NCI-H460 (cell line): ENCODE measurements at places on chromosomes 13 and 19.

DNA sequence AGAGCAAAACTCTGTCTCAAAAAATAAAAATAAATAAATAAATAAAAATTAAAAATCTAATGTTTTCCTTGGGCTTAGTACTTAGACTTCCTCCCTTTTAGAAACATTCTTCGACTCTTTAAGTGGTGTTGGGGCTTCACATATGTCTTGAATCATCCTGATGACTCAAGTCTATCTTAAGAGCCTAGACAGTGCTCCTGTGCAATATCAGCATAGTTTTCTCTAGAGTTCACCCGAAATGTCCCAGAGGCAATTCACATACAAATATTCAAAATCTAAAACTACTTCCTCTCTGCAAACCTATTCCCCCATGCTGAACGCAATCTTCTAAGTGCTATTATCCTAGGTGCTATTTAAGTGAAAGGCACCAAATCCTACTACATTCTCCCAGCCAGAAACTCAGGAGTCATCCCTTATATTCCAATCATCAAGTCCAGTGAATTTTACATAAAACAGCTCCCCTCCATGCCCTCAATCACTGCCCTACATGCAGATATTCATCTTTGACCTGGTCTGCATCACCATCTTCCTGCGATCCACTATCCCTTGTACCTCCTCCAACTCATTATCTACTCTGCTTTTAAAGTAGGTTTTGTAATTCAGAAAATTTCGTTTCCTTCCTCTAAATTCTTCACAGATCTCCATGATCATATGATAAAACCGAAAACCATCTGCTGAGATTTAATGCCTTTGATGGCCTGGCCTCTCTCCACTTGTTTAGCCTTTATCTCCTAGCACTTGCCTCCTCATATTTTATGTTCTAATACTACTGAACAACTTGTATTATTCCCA, 102.7 kb downstream of the ELF1 start:
- DNase-seq: no peak

GRCh38 chr13:24220086-24220703, 59.7 kb downstream of the SPATA13 start:
- peak; percentile 78 for DNase-seq

GRCh38 chr13:49749848-49750247, 42.6 kb downstream of the KPNA3 start:
- DNase-seq: no peak

DNA sequence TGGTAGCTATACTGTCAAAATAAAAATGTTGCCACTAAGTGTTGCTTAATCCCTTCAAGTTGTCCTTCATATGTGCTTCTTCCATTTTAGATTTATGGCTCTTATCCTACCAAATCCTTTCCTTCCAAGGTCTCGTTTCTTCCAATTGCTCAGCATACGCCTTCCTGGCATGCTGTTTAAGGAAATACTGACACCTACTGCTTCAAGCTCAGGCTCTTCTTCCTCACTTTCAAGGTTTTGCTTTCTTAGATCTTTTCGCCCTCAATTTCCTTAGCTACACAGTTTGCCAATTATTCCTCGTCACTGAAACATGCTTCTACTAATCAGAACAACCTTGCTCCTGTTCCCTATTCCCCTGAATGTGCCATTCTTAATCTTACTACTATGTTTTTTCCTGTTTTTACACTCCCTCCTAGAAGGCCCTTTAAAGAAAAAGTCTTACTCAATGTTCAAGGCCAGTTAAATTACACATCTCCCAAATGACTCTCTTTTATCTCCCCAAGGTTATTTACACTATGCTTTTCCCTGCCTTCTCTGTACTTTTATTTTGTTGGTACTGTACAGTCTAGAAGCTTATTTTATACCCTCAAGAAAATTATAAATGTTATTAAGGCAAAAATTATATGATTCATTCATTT, 343.1 kb downstream of the MZT1 start:
- DNase-seq: no peak

GRCh38 chr19:29421196-29421545, 104.6 kb upstream of the VSTM2B start:
- no peak for DNase-seq

DNA sequence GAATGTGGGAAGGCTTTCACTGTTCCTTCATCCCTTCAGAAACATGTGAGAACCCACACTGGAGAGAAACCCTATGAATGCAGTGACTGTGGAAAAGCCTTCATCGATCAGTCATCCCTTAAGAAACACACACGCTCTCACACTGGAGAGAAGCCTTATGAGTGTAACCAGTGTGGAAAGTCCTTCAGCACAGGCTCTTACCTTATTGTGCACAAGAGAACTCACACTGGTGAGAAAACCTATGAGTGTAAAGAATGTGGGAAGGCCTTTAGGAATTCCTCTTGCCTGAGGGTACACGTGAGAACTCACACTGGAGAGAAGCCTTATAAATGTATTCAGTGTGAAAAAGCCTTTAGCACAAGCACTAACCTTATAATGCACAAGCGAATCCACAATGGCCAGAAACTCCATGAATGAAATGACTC, 18.6 kb downstream of the ZNF177 start:
- DNase-seq: no peak

- DNase-seq: no peak
Observed at GRCh38 chr13:102907886-102908515, 62.2 kb downstream of the ERCC5 start.

GRCh38 chr19:44658069-44658733, 13.1 kb upstream of the CEACAM19 start:
- no peak for DNase-seq

DNA sequence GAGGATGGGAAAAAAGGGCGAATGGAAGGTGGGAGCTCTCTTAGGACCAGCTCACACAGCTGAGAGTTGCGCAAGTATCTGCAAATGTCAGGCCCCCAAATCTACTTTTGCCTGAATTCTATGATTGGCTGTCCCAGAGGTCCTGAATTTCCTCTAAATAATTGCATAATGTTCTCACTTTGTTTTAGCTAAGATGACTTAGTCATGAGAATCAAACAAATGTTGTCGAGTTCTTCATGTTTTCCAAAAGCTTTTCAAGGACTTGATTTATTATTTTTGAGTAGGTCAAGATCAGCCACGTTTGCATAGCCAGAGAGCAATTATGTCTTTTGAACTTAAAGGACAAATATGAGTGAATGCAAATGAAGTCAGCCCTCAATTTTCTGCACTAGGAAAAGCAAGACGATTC, 246.6 kb upstream of the MAB21L1 start:
- no peak for DNase-seq

GRCh38 chr19:4454747-4455718, 2.6 kb downstream of the UBXN6 start:
- no peak for DNase-seq

GRCh38 chr19:23983406-23983805, 68.7 kb downstream of the ZNF726 start:
- no peak for DNase-seq

DNA sequence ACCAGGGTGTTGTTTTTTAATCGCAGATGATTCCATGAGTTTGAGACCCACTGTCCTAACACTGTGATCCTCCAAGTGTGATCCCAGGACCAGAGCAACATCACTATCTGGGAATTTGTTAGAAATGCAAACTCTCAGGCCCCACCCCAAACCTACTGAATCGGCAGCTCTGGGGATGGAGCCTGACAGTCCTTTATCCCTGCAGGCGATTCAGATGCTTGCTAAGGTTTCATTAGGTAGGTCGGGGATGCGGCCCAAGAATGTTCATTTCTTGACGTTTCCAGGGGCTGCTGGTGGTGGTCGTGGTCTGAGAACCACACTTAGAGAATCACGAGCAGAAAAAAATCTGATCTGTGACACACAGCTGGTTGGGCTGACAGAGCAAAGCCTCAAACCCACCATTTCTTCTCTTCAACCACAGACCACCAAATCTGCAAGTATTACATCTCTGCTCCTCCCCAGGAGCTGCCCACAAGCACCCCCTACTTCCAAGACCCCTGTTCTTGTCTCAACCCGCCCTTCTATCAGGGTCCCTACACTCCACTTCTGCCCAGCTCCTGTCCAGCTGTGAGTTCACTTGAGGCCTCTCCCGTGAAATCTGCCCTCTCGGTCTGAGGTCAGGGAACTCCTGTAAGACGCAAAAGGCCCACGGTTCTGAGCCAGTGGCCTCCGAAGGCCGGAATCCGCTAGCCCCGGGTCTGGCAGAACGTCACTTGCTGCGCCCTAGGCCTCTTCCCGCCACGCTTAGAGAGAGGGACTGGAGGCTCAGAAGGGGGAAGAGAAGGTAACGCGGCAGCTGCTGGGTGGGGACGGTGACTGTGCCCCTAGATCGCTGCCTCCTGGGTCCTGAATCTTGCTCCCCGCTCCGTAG, 1.1 kb upstream of the FARP1 start:
- no peak for DNase-seq

DNA sequence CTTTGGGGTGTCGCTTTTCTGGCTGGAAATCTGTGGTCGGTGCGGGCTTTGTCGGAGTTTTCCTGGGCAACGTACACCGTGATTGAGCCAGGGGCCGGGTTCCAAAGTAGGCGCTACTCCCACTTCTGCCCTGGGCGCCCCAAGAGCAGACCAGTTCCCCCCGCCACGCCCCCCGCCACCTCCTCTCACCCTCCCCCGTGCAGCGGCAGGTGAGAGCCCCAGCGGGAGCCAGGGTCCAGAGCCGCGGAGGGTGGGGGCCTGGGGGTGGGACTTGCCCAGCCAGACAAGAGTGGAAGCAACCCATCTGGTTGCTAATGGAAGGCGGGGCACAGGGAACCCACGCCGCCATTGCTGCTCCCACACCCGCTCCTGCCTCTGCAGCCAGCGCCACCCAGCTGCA, 2195.9 kb downstream of the PCDH9 start:
- no peak for DNase-seq

DNA sequence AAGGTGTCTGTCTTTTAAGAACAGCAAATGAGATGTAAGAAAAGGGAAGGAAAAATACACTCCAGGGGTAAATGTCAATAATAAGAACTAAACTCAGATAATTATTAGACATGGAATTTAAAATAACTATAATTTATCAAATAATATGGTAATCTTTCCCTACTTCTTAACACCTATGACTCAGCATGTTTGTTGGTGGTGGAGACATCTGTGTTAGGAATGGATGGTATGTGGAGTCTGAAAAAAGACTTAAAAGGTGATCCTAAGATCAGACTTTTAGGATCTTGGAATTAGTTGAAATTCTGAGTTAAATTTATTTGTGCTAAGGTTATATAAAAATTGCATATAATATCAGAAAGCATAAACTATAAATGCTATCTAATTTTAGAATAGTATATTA, 915.1 kb downstream of the SLITRK5 start:
- DNase-seq: no peak

DNA sequence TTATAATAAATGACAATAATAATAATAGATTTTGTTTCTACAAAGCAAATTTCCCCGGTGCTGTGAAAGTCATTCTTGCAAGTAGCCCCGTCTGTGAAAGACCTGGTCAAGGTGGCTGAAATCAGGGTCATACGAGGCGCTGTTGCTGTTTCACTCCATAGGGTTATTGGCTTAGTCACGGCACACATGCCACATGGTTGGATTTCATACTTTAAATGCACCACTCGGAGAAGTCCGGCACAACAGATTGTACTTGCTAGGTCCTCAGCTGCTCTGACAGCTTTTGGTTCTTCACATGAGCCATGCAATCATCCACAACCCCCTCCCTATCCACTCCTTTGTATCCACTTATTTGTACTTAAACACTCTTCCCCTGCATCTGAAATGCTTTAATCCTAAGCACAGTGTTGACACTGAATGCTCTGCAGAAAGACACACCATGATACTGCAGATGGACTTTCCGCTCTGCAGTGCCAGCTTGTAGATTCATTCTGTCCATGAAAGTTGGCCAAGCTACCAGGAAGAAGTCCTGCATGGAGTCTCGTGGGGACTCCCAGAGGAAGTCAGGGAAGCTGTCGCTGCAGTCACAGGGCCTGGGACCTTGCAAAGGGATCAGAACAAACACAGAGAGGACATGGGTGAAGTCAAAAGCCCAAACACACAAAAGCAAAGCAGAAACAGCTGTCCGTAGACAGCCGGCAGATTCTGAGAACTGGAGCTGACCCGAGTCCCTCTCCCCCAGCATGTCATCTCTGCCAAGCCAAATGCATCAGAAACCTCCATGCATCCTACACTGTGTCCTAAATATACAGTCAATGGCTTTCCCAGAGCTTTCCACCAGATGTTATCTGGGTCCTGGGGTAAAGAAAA, 124.6 kb downstream of the COL4A2 start:
- DNase-seq: no peak

GRCh38 chr13:48131533-48131932, 36.6 kb upstream of the MED4 start:
- DNase-seq: no peak

DNA sequence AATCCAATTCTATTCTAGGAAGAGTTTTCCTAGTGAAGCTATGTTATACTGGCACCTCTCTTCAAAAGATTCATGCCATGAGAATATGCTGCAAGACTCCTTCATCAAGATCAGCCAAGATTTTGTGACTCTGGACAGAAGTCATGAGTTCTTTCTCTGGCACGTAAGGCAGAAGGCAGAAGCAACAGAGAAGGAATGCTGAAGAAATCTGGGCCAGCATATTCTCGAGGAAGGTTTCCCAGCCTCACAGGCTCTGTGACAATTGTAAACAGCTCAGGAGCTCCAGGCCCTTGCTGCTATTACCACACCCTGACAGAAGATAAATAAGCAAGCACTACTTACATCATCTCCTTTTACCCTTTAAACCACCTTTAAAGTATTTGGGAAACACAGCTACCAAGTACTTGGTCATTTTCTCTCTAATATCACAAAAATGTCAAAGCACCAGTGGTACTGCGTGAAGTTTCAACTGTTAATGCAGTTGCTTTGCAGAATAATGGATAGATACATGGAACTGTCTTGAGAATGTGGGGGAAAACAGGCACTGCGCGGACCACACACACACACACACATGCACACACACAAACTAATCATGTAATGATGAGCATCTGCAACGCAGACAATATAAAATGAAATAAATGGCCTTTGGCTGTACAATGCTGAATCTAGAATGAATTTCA, 55.4 kb downstream of the INTS6 start:
- peak; percentile 38 for DNase-seq

- no peak for DNase-seq
Observed at GRCh38 chr19:17519967-17520366, 8.5 kb downstream of the PGLS start.

DNA sequence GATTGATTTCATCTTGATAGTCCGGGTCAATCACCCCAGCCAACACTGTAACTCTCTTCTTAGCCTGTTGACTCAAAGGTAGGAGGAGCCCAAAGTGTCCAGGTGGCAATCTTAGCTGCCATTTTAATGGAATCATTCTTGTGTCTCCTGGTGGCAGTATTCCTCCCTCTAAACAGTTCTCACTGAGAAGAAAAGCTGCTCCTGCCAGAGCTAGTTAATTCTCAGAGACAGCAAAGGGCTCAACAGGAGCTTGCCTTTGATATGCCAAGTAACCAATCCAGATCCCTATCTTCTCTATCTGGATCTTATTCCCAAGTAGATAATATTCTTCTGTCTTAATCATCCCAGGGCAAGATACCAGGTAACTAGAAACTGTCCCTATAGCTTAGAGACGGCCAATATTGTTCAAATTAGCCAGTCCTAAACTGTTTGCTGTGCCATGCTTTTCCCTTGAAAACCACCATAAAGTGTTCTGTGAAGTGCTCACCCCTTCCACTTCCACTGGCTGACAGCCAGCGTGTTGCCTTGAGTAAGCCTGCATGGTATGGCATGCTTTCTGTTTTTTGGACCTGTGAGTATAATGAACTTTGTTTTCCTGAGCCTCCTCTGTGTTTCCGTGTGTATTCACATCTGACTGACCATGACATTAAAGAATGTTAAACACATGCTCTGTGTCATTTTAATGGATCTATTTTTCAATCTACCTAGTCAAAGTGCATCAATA, 463.7 kb upstream of the SLITRK5 start:
- no peak for DNase-seq

- no peak for DNase-seq
Observed at GRCh38 chr19:13101590-13102415, 855 bp downstream of the LYL1 start.

GRCh38 chr13:27644302-27644701, 22.6 kb downstream of the POLR1D start:
- no peak for DNase-seq
